ENCODE measurements at places on chromosomes 4 and X. TPM values are rescaled to one million over a fixed set of nuclear protein-coding genes. Genes with fewer than 3 reads are reported as not detected.

PAGE2B gene
- total RNA-seq: not detected

ZC4H2 gene
- 16.4 TPM for total RNA-seq

ADAM29 gene
- not detected for total RNA-seq

CENPVL3 gene
- total RNA-seq: not detected

PAGE2 gene
- total RNA-seq: not detected

APBB2 gene
- total RNA-seq: 15.5 TPM

APLN gene
- 0.35 TPM for total RNA-seq

SPANXA1 gene
- total RNA-seq: not detected

GUCY1B1 gene
- 19.3 TPM for total RNA-seq

DOK7 gene
- total RNA-seq: 2.7 TPM

TBC1D9 gene
- 9.4 TPM for total RNA-seq

GRCh38 chr4:67725981-67726380, 25.0 kb upstream of the UBA6 start:
- H3K27ac ChIP-seq: no peak overlapping the region
- no peak for DNase-seq
- no peaks in the 10 kb centered on the region for H3K36me3 ChIP-seq
- no peaks in the 10 kb centered on the region for H3K27me3 ChIP-seq

- H3K4me3 ChIP-seq: no peak overlapping the region
- no peaks in the 10 kb centered on the region for H3K27me3 ChIP-seq
- no peak overlapping the region for H3K27ac ChIP-seq
- no peaks in the 10 kb centered on the region for H3K4me1 ChIP-seq
Measured at GRCh38 chr4:158458271-158458895, 63.3 kb upstream of the RXFP1 start.

GRCh38 chr4:80029364-80029763, 43.7 kb downstream of the ANTXR2 start:
- H3K27me3 ChIP-seq: no peaks in the 10 kb centered on the region
- no peak overlapping the region for H3K27ac ChIP-seq
- H3K36me3 ChIP-seq: peaks cover 5% of the 10 kb centered on the region
- H3K4me1 ChIP-seq: no peaks in the 10 kb centered on the region

DNA sequence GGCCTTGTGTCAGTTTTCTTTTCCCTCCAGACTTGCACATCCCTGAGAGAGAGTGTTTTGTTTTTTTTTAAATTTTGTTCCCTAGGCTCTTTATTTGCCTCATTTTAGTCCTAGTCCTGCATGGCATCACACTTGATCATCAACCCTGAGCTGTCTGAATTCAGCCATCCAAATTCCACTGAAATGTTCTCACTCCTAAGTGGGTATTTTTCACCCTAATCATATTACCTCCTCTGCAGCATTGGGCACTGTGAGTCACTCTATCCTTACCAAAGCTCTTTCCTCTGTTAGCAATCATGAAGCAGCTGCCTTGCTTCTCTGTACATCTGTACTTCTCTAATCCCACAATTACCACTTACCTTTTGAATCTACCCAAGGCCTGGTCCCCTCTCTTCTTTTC, 356.6 kb upstream of the MAGEB2 start:
- H3K27ac ChIP-seq: no peak overlapping the region
- H3K36me3 ChIP-seq: no peaks in the 10 kb centered on the region
- no peak for DNase-seq
- H3K27me3 ChIP-seq: no peaks in the 10 kb centered on the region
- no peak overlapping the region for H3K4me3 ChIP-seq
- H3K4me1 ChIP-seq: no peaks in the 10 kb centered on the region

DNA sequence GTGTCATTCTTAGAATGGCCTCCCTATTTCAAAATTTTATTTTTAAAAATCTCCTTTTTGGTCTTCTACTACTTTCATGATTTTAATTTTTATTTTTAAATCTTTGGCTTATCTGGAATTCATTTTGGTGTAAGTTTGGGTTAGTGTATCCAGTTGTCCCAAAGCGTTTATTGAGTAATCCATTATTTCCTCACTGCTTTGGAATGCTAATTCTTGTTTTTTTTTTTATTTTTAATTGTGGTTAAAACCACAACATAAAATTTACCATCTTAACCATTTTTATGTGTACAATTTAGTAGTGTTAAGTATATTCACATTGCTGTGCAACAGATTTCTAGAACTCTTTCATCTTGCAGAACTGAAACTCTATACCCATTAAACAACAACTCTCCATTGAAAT, 8.7 kb downstream of the CITED1 start:
- no peak for DNase-seq
- no peaks in the 10 kb centered on the region for H3K4me1 ChIP-seq
- H3K36me3 ChIP-seq: no peaks in the 10 kb centered on the region

DNA sequence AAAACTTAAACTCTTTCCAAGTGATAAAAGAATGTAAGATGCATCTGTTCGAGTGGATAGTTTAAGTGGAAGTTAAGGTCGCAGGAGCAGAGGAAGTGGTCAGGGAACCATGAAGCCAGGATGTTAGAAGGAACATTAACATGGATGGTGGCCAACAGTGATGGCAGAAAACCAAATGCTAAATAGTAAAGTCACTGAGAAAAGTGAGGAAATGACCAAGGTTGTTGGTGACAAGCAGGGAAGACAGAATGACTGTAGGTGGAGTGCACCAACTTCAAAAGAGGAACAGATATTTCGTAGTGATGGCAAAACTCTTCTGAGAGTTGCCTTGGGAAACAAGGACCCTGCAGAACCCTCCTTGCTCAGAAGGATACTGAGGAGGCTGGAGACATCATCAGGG, 226.2 kb downstream of the PALLD start:
- no peak overlapping the region for H3K27ac ChIP-seq
- no peak for DNase-seq
- H3K4me1 ChIP-seq: no peaks in the 10 kb centered on the region
- H3K27me3 ChIP-seq: peaks cover 17% of the 10 kb centered on the region
- no peaks in the 10 kb centered on the region for H3K36me3 ChIP-seq

- H3K27me3 ChIP-seq: no peaks in the 10 kb centered on the region
- H3K4me3 ChIP-seq: no peak overlapping the region
- peaks cover 34% of the 10 kb centered on the region for H3K36me3 ChIP-seq
- no peak for DNase-seq
Measured at GRCh38 chr4:7062816-7063215, 5.0 kb downstream of the GRPEL1 start.

- H3K27ac ChIP-seq: no peak overlapping the region
- DNase-seq: no peak
- H3K4me1 ChIP-seq: no peaks in the 10 kb centered on the region
- peaks cover 13% of the 10 kb centered on the region for H3K27me3 ChIP-seq
- H3K36me3 ChIP-seq: no peaks in the 10 kb centered on the region
Measured at GRCh38 chr4:24190761-24191695, 301.2 kb upstream of the PPARGC1A start.

DNA sequence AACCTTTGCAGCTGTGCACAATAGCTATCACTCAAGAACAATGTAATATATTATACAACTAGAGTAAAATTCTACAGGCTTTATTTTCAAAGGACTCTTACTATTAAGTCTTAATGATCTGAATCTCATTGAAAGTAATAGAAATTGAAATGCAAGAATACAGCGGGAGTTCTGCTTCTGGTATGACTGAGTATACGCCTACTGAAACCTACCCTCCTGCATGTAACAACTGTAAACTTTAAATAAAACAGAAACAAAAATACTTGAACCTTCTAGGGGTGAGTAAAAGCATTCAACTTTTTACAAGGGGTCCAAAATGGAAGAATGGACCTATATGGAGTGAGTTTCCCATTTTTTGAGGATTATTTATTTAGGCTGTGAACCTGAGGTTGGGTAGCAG, 13.5 kb downstream of the DCHS2 start:
- H3K4me3 ChIP-seq: no peak overlapping the region
- no peaks in the 10 kb centered on the region for H3K4me1 ChIP-seq
- no peak for DNase-seq
- no peaks in the 10 kb centered on the region for H3K36me3 ChIP-seq

GRCh38 chr4:149409555-149409962, 406.1 kb downstream of the IQCM start:
- H3K27me3 ChIP-seq: no peaks in the 10 kb centered on the region
- H3K27ac ChIP-seq: peak overlapping the region; percentile 23

DNA sequence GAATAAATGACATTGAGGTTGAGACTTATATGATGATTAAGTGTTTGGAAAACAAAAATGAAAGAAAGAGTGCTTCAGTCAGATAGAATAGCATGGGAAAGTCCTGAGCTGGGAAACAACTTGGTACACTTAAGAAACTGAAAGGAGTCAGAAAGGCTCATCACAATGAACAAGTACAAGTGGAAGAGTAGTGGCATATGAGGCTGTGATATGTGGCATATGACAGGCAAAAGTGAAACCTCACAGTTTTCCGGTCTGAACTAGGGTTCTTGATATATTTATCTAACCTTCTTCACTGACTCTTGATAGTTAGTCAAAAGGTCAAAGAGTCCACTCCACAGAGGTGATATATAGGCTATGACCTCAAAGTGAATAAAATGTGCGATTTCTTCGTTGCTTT, 537.1 kb upstream of the CXorf51A start:
- H3K36me3 ChIP-seq: no peaks in the 10 kb centered on the region
- no peaks in the 10 kb centered on the region for H3K4me1 ChIP-seq
- DNase-seq: no peak
- no peaks in the 10 kb centered on the region for H3K27me3 ChIP-seq

- no peak for DNase-seq
- no peaks in the 10 kb centered on the region for H3K4me1 ChIP-seq
- H3K27me3 ChIP-seq: peaks cover 15% of the 10 kb centered on the region
- H3K36me3 ChIP-seq: no peaks in the 10 kb centered on the region
Measured at GRCh38 chr4:112978691-112979472, 70.6 kb upstream of the ANK2 start.

GRCh38 chr4:180757927-180758326, 1485.3 kb upstream of the TENM3 start:
- H3K27me3 ChIP-seq: no peaks in the 10 kb centered on the region
- no peaks in the 10 kb centered on the region for H3K36me3 ChIP-seq
- H3K27ac ChIP-seq: no peak overlapping the region
- H3K4me1 ChIP-seq: no peaks in the 10 kb centered on the region
- DNase-seq: no peak

DNA sequence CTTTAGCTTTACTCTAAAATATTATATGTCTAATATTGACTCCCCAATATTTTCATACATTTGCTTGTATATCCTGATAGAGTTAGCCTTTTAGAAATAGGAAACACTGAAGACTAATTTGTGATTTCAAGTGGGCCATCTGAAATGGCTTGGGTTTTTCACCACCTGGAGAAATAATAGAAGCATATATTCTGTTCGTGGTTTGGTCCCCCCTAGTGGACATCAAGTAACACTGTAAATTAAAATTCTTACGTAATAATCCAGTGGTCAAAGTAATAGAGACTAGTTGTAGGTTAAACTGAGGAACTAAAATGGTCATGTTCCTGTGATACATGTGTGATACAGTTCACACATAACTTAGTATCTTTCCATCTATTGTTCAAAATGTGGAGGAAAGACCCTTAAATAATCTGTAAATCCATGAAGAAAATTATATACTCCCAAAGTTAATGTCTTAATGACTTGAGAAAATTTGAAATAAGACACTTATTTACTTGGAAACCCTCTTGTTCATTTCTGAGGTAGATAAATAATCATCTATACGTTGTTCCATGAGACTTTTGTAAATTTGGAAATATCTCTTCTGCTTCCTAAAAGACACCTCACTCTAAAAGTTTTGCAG, 79.8 kb upstream of the SMARCAD1 start:
- peak; percentile 21 for DNase-seq
- no peaks in the 10 kb centered on the region for H3K4me1 ChIP-seq
- H3K27ac ChIP-seq: no peak overlapping the region
- no peaks in the 10 kb centered on the region for H3K27me3 ChIP-seq

DNA sequence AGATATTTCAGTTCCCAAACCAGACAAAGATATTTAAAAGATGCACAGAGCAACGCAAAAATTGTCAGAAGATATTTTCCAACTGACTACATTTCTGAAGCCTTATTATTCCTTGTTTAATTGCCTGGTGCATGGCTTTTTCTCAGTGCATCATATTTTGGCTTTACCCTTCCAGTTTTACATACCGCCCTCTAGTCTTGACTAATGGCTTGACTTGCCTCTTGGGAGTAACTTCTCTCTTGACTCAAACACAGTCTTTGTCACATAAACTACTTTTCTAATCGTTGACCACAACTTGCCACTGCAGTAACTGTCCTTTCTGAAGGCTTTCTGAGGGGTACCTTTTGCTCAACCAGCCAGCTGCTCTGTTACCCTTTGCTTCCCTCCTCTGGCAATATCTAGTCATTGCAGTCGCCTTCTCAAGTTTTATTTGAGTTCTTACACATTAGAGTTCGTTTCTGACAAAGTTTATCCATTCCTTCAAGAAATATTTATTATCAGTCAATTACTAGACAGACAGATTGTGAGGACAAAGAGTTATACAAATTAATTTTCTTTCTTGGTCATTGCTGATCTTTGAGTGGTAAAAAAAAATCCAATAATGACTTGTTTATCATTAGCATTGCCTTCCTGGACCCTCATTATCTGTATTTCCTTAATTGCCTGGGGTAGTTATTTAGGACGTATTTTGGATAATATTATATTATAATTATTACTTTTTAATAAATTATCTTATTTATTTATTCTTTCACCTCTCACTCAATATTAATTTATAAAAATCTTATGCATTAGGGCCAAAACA, 506.9 kb upstream of the PCDH10 start:
- peak; percentile 23 for DNase-seq
- no peaks in the 10 kb centered on the region for H3K27me3 ChIP-seq

- no peaks in the 10 kb centered on the region for H3K27me3 ChIP-seq
- no peak overlapping the region for H3K27ac ChIP-seq
- DNase-seq: peak; percentile 2
Measured at GRCh38 chrX:118627084-118627758, 100.2 kb upstream of the IL13RA1 start.

- no peaks in the 10 kb centered on the region for H3K36me3 ChIP-seq
- H3K27ac ChIP-seq: no peak overlapping the region
- H3K4me1 ChIP-seq: peaks cover 20% of the 10 kb centered on the region
- H3K27me3 ChIP-seq: no peaks in the 10 kb centered on the region
Measured at GRCh38 chr4:94488670-94489069, 36.9 kb downstream of the PDLIM5 start.

GRCh38 chr4:1109898-1110506, 3.4 kb downstream of the RNF212 start:
- H3K4me1 ChIP-seq: peaks cover 22% of the 10 kb centered on the region
- H3K27me3 ChIP-seq: no peaks in the 10 kb centered on the region
- H3K27ac ChIP-seq: peak overlapping the region; percentile 10
- H3K4me3 ChIP-seq: no peak overlapping the region

- peak; percentile 76 for DNase-seq
- no peak overlapping the region for H3K4me3 ChIP-seq
- no peak overlapping the region for H3K27ac ChIP-seq
- no peaks in the 10 kb centered on the region for H3K27me3 ChIP-seq
Measured at GRCh38 chrX:37745354-37745753, 34.5 kb upstream of the CYBB start.

DNA sequence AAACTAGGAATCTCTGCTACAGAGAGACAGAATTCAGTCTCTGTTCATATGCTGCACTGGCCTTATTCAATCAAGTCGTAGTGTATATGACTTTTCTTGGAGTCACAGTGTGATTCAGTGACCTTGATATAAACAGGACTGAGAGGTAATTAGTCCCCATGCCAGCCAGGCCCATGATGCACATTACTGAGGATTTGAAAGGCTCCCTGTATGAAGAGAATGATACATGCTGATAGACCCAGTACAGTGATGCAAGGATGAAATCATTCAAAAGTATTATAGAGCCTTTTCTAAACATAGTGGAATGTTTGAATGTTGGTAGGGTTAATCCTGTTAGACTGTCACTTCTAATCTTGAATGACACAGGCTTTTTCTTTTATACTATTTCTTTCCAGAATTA, 34.1 kb downstream of the ANXA3 start:
- peaks cover 39% of the 10 kb centered on the region for H3K36me3 ChIP-seq
- H3K27me3 ChIP-seq: no peaks in the 10 kb centered on the region
- no peak for DNase-seq
- H3K27ac ChIP-seq: no peak overlapping the region
- peaks cover 31% of the 10 kb centered on the region for H3K4me1 ChIP-seq
- no peak overlapping the region for H3K4me3 ChIP-seq

All from Calu3 (cell line).